ENCODE measurements at places on chromosomes 11 and 22.

GRCh38 chr11:32333320-32333991, 101.9 kb downstream of the WT1 start:
- no peak for DNase-seq

- DNase-seq: no peak
Measured at GRCh38 chr22:44701824-44702478, at the start of gene PRR5. PRR5 (plus strand) TSS chr22:44702204; CDS start chr22:44702475, 271 bp downstream.

- no peak for DNase-seq
Measured at GRCh38 chr11:64796047-64796756, 6.8 kb downstream of the MAP4K2 start.

DNA sequence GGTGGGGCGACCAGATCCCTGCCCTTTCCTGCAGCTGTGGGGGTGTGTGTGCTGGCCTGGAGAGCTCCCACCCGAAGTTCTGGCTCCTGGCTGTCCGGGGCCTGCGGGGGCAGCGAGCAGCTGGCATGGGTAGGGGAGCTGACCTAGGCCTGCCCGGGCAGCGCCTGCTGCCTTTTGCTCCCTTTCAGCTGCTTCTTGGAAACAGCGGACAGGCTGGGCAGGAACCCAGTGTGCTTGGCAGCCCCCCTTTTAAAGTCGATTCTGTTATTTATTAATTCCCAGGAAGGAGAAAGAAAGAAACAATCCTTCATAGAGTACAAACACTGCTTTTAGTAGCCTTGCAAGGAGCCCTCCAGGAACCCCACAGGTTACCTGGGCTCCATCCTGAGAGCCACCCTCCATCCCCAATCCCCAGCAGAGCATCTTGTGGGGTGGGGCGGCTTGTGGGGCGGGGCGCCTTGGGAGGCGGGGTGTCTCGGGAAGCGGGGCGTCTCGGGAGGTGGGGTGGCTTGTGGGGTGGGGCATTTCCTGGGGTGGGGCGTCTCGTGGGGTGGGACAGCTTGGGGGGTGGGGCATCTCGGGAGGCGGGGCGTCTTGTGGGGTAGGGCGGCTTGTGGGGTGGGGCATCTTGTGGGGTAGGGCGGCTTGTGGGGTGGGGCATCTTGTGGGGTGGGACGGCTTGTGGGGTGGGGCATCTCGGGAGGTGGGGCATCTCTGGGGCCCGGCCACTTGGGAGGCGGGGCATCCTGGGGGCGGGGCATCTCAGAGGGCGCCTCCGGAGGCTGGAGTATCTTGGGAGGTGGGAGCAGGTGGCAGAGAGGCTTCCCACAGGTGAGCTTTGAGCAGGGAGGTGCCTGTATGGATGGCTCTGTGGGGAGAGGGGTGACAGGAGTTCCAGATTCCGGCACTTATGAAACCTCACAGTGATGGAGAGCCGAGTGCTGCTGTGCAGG, 7.0 kb downstream of the CD81 start:
- DNase-seq: no peak

- no peak for DNase-seq
Measured at GRCh38 chr11:15212876-15213275, 98.2 kb downstream of the INSC start.
